ENCODE measurements at places on chromosomes 16 and 17.

GRCh38 chr17:43877451-43878155, 29.7 kb downstream of the MPP2 start:
- DNase-seq: no peak

DNA sequence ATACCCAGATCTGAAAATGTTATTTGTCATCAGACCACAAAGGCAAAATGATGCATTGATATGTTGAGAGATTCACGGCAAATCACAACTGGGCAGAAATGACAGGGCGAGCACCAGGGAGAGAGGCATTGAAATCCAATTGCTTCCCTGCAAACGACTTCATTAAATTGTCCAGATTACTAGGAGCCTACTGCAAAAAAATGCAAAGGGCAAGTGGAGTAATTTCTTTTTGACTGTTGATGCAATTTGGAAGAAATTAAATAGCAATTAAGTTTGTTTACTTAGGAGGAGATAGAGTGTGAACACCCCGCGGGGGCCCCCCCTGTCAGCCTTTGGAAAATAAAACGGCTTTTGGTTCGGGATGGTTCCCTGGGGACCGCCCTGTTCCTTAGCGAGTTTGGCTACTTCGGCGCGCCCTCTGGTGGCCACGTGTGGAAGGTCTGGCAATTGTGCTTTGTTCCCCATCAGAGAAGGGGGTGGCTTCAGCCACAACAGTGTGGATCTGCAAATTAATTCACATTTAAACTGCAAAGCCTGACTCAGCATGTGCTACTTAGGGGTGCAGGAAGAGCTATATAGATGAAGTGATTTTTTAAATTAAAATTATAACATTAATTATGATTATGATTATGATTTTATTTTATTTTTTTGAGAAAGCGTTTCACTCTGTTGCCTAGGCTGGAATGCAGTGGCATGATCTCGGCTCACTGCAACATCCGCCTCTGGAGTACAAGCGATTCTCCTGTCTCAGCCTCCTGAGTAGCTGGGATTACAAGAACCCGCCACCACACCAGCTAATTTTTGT, 14.5 kb upstream of the TMC7 start:
- no peak for DNase-seq

- DNase-seq: no peak
Observed at GRCh38 chr17:31695456-31696090, 163.5 kb downstream of the COPRS start.

DNA sequence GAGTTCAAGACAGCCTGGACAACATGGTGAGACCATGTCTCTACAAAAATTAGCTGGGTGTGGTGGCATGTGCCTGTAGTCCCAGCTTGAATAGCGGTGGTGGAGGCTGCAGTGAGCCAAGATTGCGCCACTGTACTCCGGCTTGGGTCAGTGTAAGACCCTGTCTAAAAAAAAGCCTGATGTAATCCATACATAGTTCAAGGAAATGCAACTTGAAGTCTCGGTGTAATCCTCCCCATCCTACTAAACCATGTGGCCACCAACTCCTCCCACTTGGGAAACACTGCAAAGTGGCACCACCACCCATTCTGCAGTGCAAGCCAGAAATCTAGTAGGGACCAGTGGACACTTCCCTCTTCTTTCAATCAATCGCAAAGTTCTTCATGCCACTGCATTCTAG, 5.4 kb upstream of the KPNB1 start:
- no peak for DNase-seq

DNA sequence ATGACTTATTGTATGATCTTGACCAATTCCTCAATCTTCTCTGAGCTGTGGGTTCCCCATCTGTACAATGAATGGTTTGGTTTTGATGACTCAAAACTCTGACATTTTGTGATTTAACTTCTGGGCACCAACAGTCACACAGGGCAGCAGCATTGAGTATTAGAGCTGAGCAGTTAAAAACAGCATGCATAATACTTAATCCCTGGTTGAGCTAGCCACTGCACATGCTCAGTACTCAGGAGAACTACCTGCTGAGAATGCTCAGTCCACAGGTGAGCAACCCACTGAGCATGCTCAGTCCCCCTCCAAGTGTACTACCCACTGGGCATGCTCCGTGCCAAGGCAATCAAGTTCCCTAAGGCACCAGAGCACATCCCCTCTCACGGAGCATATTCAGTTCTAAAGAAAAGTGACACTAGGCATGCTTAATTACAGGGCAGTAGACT, 68.7 kb downstream of the AIPL1 start:
- no peak for DNase-seq

GRCh38 chr16:52383640-52384292, 163.2 kb downstream of the TOX3 start:
- no peak for DNase-seq

DNA sequence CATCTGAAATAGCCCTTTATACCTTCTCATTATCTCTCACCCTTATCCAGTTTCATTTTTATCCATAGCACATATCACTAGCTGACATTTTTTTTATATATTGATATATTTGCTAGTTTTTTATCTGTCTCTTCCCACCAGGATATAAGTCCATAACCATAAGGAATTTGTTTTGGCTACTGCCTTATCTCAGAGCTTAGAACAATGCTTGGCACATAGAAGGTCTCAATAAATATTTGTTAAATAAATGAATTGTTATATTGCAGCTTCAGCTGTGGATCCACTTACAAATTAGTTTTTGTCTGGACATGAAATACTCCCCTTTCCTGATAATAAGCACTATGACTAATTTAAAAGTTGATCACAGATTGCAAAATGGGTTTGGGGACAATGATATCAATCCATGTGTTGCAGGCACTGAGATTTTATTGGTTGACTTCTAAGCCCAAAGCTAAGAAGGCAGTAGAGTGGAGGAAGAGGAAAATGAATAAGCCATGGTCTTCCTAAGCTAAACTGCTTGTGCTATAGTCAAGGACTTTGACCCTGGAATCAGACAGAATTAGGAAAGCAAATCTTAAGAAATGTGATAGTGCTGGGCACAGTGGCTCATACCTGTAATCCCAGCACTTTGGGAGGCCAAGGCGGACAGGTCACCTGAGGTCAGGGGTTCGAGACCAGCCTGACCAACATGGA, 31.9 kb upstream of the YPEL2 start:
- DNase-seq: no peak

GRCh38 chr16:49010396-49010795, 271.2 kb downstream of the CBLN1 start:
- no peak for DNase-seq

DNA sequence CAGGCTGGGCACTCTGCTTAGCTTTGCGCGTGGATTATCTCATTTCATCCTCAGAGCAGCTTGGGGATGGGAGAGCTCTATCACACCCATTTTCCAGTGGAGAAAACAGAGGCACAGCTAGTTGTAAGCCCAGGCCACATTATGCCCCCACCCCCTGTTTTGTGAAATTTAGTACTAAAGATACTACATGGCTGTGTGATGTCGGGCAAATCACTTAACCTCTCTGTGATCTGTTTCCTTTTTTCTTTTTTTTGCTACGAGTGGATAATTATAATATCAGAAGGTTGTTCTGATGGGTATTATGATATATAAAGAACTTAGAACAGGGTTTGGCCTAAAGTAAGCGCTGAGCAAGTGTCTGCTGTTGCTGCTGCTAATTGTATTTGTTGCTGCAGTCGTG, 41.6 kb downstream of the ABAT start:
- DNase-seq: no peak

DNA sequence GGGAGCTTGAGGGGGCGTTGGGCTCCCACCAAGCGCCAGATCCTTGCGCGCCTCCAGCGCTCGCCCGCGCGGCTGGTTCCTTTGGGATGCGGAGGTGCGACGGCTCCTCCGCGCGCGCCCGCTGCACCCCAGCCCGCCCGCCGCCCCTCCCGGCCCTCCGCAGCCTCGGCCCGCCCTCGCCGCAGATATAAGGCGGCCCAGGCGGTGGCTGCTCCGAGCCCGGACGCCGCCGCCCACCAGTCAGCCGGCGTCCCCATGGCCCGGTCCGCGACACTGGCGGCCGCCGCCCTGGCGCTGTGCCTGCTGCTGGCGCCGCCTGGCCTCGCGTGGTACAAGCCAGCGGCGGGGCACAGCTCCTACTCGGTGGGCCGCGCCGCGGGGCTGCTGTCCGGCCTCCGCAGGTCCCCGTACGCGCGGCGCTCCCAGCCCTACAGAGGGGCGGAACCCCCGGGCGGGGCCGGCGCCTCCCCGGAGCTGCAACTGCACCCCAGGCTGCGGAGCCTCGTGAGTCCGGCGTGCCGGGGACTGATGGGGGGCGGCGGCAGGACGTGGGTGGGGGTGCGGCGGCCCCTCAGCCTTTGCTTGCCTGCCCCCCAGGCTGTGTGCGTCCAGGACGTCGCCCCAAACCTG, at the start of gene NPB:
TSS of gene NPB (plus strand) at position 216 of the 630 bp plus-strand sequence. CDS start at position 256, 40 bp downstream.
- DNase-seq: no peak

DNA sequence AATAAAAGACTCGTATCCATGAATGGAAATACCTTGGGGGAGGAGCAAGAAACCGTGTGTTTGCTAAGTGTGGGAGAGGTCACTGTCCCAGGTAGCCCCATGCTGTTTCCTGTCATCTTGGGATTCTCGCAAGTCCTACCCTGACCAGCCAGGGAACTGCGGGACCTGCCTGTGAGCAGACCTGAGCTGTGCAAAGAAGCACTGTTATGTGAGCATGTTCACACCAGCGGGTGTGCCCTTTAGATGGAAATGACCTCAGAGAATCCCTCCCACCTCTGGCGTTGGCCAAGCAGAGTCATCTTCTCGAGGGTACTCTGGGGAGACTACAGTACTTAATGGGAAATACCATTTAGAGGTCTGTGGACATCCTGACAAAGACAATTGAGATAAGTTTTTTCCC, 127.0 kb upstream of the MON1B start:
- no peak for DNase-seq

- no peak for DNase-seq
Observed at GRCh38 chr17:13888056-13888609, 181.2 kb upstream of the COX10 start.

GRCh38 chr17:43437756-43438155, 39.0 kb downstream of the ARL4D start:
- no peak for DNase-seq

DNA sequence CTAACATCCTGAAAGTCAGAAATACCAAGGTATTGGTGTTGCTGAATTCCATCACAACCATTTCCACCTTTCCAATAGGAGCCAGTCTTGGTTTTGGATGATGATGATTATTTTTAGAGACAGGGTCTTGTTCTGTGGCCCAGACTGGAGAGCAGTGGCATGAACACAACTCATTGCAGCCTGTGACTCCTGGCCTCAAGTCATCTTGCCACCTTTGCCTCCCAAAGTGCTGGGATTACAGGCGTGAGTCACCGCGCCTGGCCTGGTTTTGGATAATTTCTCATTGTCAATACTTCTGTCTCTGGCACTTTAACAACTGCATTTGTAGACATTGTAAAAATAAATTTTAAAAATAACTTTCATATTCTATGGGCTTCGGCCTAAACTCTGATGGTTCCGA, 22.6 kb downstream of the STAT5B start:
- DNase-seq: no peak

- DNase-seq: no peak
Observed at GRCh38 chr16:88561485-88562359, 8.5 kb upstream of the ZC3H18 start.

GRCh38 chr16:65988024-65988595, 378.4 kb upstream of the CDH5 start:
- no peak for DNase-seq

GRCh38 chr17:68782789-68783188, 172.4 kb downstream of the ABCA8 start:
- no peak for DNase-seq

DNA sequence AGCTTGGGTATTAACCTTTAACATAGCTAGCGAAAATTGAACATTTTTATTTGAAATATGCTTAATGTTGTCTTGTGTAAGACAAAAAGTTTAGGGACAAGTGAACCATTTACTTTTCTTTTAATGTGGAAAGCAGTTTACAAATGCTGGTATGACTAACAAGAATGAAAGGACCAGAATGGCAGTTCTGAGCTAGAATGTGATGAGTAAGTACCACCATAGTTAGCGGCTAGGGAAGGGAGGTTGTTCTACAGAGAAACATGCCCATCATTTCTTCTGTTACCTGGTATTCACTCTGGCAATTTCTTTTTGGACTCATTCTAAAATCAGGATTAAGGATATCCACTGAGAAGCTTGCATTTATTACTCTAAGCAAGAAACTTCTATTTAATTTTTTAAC, 121.1 kb downstream of the WWOX start:
- no peak for DNase-seq
